ENCODE measurements at places on chromosomes 4 and X.
A peak's percentile ranks its signal among the peaks of the same experiment; 100 is the strongest.

DNA sequence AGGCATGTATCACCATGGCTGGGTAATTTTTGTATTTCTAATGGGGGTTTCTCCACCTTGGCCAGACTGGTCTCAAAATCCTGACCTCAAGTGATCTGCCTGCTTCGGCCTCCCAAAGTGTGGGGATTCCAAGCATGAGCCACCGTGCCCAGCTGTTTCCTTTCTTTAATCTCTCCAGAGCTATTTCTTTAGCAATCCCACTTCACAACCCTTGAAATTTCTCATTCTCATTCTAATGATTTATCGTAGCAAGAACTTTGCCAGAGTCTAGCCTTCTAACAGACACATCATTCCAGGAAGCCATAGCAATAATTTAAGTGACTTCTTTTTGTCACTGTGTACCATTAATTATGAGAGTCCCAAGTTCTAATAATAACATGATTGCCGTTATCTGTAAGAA lies 68.6 kb downstream of the RXFP1 start:
- H3K4me3 ChIP-seq = no peak overlapping the region
- H3K27ac ChIP-seq = no peak overlapping the region
- no peaks in the 10 kb centered on the region for H3K4me1 ChIP-seq
- peaks cover 15% of the 10 kb centered on the region for H3K27me3 ChIP-seq

DNA sequence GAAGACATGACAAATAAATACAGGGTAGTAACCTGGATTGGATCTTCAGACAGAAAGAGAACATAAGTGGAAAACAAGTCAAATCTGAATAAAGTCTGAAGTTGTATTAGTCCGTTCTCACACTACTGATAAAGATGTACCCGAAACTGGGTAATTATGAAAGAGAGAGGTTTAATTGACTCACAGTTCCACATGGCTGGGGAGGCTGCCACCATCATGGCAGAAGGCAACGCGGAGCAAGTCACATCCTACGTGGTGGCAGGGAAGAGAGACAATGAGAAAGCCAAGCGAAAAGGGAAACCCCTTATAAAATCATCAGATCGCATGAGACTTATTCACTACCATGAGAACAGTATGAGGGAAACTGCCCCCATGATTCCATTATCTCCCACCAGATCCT lies 82.8 kb downstream of the USP46 start:
- no peaks in the 10 kb centered on the region for H3K27me3 ChIP-seq
- H3K4me1 ChIP-seq = peaks cover 15% of the 10 kb centered on the region
- no peak overlapping the region for H3K4me3 ChIP-seq
- no peaks in the 10 kb centered on the region for H3K36me3 ChIP-seq
- H3K27ac ChIP-seq = no peak overlapping the region
- no peak for DNase-seq

GRCh38 chr4:135408109-135408508 lies 1206.5 kb upstream of the PABPC4L start:
- H3K36me3 ChIP-seq = peaks cover 3% of the 10 kb centered on the region
- no peaks in the 10 kb centered on the region for H3K4me1 ChIP-seq
- H3K4me3 ChIP-seq = no peak overlapping the region
- H3K27me3 ChIP-seq = no peaks in the 10 kb centered on the region
- H3K27ac ChIP-seq = no peak overlapping the region
- no peak for DNase-seq

DNA sequence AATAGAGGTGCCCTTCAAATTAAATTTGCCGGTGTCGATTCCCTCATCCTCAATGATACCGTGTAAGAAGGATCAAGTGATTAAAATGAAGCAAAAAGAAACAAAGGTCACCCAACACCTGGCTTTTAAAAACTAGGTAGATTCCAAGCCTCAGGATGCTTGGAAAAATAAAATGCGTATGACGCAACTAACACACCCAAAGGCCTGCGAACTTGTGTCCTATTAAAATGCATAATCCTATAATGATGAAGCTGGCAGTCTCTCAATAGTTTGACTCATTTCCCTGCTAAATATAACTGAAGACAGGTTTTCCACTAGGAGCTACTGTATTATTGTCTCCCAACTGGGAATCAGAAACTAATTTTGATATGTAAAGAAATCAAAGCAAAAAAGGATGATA lies 263.2 kb downstream of the DHX15 start:
- DNase-seq = no peak
- no peak overlapping the region for H3K4me3 ChIP-seq
- peaks cover 13% of the 10 kb centered on the region for H3K27me3 ChIP-seq
- H3K27ac ChIP-seq = no peak overlapping the region
- H3K36me3 ChIP-seq = no peaks in the 10 kb centered on the region

DNA sequence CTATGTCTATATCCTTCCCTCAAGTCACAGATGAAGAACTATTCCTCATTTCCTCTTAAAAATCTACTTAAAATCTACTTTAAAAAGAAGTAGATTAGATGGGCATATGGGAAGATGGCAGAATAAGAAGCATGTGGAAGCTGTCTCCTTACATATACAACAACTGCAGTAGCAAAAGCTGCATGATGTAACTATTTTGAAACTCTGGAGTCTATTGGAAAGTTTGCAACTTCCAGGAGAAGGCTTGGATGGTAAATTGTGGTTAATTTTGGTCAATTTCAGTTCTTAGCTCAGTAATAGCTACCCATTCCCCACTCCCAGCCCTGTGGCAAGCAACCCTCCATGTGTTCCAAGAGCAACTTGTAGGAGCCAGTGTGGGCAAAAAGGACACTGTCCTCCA lies 36.9 kb downstream of the MORC4 start:
- no peak for DNase-seq
- no peak overlapping the region for H3K4me3 ChIP-seq
- H3K4me1 ChIP-seq = peaks cover 2% of the 10 kb centered on the region
- peaks cover 6% of the 10 kb centered on the region for H3K36me3 ChIP-seq

- H3K27ac ChIP-seq = no peak overlapping the region
- no peak overlapping the region for H3K4me3 ChIP-seq
- H3K4me1 ChIP-seq = no peaks in the 10 kb centered on the region
- H3K36me3 ChIP-seq = no peaks in the 10 kb centered on the region
These were observed 90.8 kb downstream of the DCTD start for GRCh38 chr4:182826391-182826790.

DNA sequence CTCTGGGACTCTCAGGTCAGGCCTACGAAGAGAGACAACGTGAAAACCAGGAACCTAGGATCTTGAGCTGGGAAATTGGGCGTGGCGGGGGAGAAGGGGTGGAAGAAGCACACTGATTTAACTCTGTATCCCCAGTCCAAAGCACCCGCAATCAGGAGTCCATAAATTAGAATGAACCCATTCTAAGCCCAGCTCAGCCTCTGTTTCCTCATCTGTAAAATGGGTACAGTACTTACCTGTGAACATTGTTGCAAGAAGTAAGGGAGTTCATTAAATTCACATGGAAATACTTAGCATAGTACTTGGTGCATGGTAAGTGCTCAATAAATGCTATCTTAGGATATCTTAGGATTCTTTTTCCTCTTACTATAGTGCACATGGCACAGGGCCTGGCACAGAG lies 326.7 kb downstream of the BCOR start:
- H3K27ac ChIP-seq = no peak overlapping the region
- no peak for DNase-seq
- peaks cover 10% of the 10 kb centered on the region for H3K4me1 ChIP-seq

- H3K4me1 ChIP-seq = peaks cover 15% of the 10 kb centered on the region
- no peak overlapping the region for H3K4me3 ChIP-seq
- no peaks in the 10 kb centered on the region for H3K36me3 ChIP-seq
These were observed 38.5 kb downstream of the HERC3 start for GRCh38 chr4:88630756-88631155.

- no peak for DNase-seq
- no peaks in the 10 kb centered on the region for H3K27me3 ChIP-seq
- H3K4me3 ChIP-seq = no peak overlapping the region
These were observed 133.0 kb downstream of the NDST3 start for GRCh38 chr4:118167306-118167705.

DNA sequence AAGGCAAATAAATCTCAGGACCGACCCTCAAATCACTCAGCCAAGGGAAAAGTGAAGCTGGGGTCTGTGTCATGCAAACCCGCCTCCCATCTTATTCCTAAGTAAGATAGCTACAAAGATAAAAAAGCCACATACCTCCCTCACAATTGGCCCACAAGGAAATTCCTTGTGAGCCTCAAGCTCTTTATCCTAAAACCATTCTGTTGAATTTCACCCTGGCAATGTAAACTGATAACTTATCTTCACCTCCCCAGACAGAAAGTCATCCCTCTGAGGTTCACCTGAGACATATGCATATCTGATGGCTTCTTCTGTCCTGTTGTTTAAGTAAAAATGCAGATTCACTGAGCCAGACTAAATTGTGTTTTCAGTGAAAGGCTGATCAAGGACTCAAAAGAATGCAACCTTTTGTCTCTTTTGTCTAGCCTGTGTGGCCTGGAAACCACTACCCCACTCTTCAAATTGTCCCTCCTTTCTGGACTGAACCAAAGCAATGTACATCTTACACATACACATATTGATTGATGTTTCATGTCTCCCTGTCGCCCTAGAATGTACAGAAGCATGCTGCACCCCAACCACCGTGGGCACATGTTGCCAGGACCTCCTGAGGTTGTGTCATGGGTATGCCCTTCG lies 91.3 kb downstream of the MFAP3L start:
- no peak overlapping the region for H3K4me3 ChIP-seq
- no peak overlapping the region for H3K27ac ChIP-seq
- H3K27me3 ChIP-seq = peaks cover 2% of the 10 kb centered on the region
- DNase-seq = no peak

GRCh38 chr4:75726577-75726976 lies 2.2 kb downstream of the USO1 start:
- H3K4me3 ChIP-seq = peak overlapping the region; percentile 99
- H3K27ac ChIP-seq = peak overlapping the region; percentile 36
- H3K36me3 ChIP-seq = peaks cover 5% of the 10 kb centered on the region
- no peaks in the 10 kb centered on the region for H3K27me3 ChIP-seq
- H3K4me1 ChIP-seq = peaks cover 59% of the 10 kb centered on the region

GRCh38 chrX:131677655-131678628 lies 134.1 kb downstream of the OR13H1 start:
- H3K4me1 ChIP-seq = no peaks in the 10 kb centered on the region
- H3K27me3 ChIP-seq = no peaks in the 10 kb centered on the region
- H3K4me3 ChIP-seq = no peak overlapping the region
- no peak for DNase-seq
- H3K27ac ChIP-seq = no peak overlapping the region
- H3K36me3 ChIP-seq = no peaks in the 10 kb centered on the region

DNA sequence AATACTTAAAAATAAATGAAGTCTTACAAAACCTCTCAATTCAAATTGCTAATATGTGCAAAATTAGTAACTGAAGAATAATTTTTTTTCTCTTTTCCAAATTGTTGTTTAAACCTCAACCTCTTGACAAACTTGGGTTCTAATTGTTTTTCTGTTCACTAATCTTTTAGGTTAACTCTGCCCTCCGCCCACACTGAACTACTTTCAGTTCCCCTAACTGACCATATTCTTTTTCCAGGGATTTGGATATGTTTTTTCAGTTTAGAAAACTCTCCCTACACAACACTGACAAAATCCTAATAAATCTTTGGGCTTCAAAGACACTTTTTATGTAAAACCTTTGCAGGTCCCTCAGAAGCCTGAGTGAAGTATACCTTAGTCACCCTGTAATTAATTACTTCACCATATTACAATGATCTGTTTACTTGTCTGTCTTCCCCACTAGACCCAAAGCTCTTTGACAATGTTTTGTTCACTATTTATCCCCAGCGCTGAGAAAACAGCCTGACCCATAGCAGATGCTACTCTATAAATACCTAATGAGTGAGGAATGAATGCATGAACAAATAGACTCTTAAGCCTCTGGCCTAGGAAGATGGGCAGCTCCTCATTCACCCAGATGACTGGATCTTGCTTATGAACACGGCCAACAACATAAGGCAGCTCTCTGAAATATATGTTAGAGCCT lies 134.9 kb downstream of the MAML3 start:
- H3K4me3 ChIP-seq = no peak overlapping the region
- H3K27ac ChIP-seq = no peak overlapping the region
- H3K36me3 ChIP-seq = peaks cover 2% of the 10 kb centered on the region

GRCh38 chrX:19807414-19807813 lies 80.0 kb downstream of the SH3KBP1 start:
- H3K4me1 ChIP-seq = peaks cover 10% of the 10 kb centered on the region
- no peaks in the 10 kb centered on the region for H3K36me3 ChIP-seq
- no peaks in the 10 kb centered on the region for H3K27me3 ChIP-seq
- no peak overlapping the region for H3K4me3 ChIP-seq
- H3K27ac ChIP-seq = no peak overlapping the region

DNA sequence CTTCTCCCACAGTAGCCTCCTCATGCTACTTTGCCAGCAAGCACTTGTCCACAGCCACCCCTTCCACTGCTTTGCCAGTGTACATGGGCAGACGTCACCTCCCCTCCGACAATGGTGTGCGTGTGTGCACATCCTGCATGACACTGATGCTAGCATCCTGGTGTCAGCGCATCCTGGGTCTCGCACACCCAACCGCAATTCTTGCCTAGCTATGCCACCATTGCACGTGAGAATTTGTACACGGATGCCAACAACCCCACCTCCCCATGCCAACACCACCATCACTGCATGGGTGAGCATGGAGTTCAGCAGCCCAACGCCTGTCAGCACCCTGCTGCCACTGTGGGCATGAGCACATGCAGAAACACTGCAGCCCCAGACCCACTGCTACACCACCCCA lies 550.0 kb downstream of the STPG2 start:
- H3K4me1 ChIP-seq = no peaks in the 10 kb centered on the region
- H3K4me3 ChIP-seq = no peak overlapping the region
- no peak overlapping the region for H3K27ac ChIP-seq
- no peak for DNase-seq
- no peaks in the 10 kb centered on the region for H3K27me3 ChIP-seq

DNA sequence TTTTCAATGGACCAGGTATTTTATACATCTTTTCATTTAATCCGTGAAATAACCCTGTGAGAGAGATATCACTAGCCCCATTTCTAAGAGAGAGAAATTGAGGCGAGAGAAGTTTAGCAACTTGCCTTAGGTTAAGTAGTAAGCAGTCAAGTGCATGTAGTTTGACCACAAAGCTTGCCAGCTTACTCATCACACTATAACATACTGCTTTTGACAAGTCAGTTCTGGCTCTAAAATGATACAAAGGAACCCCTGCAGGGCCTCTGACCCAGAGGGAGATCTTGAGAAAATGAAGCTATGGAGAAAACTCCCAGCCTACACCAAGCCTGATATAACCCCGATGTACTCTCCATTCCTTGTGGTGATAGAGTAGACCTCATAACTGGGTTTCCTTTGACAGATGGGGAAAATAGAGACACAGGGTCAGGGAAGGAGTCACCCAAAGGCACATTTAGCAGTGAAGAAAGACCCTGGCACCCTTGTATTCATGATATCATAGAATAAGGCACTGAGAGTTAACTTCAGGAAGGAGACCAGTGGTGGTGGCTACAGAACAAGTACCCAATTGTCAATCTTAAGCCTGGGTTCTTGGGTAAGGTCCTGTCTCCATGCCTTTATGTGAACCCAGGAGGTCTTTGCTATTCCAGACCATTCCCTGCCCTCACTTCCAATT lies 60.2 kb upstream of the MSN start:
- H3K4me3 ChIP-seq = no peak overlapping the region
- no peaks in the 10 kb centered on the region for H3K27me3 ChIP-seq
- H3K36me3 ChIP-seq = no peaks in the 10 kb centered on the region
- no peak overlapping the region for H3K27ac ChIP-seq

- no peak for DNase-seq
- H3K36me3 ChIP-seq = no peaks in the 10 kb centered on the region
- no peak overlapping the region for H3K27ac ChIP-seq
- H3K4me1 ChIP-seq = no peaks in the 10 kb centered on the region
- H3K4me3 ChIP-seq = no peak overlapping the region
- no peaks in the 10 kb centered on the region for H3K27me3 ChIP-seq
These were observed 52.6 kb upstream of the ESX1 start for GRCh38 chrX:104307341-104307740.

- peaks cover 24% of the 10 kb centered on the region for H3K4me1 ChIP-seq
- H3K27ac ChIP-seq = no peak overlapping the region
- peak overlapping the region; percentile 65 for H3K4me3 ChIP-seq
These were observed 2.7 kb downstream of the CRMP1 start for GRCh38 chr4:5890063-5890727.

Data from osteocyte (in vitro differentiated cells).